ENCODE measurements at places on chromosomes 7 and 10. TPM values are rescaled to one million over a fixed set of nuclear protein-coding genes. Genes with fewer than 3 reads are reported as not detected.

DNA sequence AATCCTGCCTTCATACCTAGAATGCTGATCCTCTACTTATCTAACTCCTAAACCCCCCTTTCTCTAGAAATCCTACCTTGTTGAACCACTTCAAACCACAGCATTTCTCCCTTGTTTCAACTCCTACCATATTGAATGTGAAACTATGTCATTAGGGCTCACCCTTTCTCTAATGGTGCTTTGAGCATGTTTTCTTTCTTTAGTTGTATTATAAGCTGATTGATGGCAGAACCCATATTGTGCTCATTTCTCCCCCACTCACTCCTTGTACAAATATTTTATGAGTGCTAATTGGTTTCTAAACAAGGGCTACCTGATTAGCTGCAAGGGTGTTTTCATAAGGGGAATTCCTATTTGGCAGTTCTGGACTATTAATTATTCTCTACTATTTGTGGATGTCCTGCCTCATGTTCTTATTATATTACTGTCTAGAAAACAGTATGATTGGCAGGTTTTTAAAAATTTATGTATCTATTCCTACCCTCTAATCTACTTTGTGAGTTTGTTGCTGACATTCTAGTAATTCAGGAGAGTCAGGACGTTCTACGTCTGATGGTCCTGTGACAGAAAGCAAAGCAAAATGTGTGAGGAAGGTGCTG, 765.8 kb downstream of the KCNMA1 start:
- no peak for DNase-seq

DNA sequence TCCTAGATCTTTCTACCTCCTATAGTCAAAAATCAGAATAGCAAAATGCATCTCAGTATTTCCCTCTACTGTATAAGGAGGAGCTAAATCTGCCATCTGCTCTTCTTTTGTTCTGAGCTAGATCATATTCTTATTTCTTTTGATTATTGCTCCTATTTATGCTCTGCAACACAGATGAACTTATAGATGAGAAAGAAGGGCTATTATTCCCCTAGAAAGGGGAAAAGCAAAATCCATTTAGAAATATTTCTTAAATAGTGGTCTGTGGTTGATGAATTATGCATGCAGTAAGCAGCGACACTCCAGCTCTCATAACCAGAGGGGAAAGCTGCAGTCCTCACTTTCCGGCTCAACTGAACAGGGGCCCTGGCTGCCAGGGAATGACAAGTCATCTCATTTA, 207.3 kb upstream of the SORCS1 start:
- no peak for DNase-seq

GRCh38 chr7:145698526-145699262, 417.9 kb upstream of the CNTNAP2 start:
- DNase-seq, result no peak

- DNase-seq, result no peak
These were observed 82.6 kb upstream of the ASAH2 start for GRCh38 chr10:50333872-50334271.

- DNase-seq, result no peak
These were observed 129.0 kb downstream of the DIP2C start for GRCh38 chr10:560314-560992.

GRCh38 chr7:4257146-4258111, 424.7 kb upstream of the FOXK1 start:
- DNase-seq, result no peak

ADCYAP1R1 gene
- total RNA-seq, result not detected

GPR15LG gene
- not detected for total RNA-seq

DNA sequence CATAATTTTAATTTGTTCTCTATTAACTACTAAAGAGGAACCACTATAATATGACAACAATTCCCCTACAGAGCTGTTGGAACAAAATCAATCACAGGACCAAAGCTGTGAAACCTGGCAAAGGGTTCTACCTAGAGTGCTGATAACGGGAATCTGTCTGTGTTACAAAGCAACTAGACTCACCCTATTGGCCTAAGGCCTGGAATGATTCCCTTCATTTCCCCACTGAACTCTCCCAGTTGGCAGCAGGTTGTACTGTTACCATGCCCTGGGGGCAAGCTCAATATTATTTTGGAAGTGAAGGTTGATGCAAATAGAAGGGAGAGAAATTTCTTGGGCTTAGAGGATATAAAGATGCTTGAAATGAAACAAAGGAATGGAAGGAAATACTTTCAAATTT, 81.8 kb downstream of the SEMA3A start:
- DNase-seq, result no peak

DNA sequence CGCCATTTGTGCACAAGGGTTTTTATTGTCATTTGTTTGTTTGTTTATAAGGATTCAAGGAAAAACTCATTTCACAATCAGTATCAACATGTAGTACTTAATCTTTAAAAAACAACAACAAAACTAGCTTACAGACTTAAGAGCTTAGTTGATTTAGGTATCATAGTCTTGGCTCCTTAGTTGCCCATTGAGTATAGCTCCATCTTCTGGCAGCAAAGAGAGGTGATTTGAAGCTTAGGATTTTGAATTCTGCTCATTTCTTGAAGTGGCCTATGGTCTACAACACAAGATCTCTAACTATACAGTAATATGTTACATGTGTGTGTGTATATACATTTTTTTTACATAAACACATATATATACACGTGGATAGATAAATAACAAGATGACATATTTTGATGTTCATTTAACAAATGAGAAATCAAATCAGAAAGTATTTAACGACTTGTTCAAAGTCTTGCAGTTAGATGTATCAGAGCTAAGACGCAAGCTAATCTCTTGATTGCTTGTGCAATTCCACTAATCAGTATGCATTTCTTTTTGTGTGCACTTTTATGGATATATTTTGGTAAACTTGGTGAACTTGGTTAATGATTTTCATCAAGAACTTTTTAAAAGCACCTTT, 307.3 kb downstream of the CAMK1D start:
- DNase-seq, result peak; percentile 51

GIMAP2 gene
- not detected for total RNA-seq

GRCh38 chr10:34163075-34163905, 651.8 kb downstream of the PARD3 start:
- no peak for DNase-seq
